RCC 7860 (cell line): ENCODE measurements at places on chromosomes 5 and 9.

DNA sequence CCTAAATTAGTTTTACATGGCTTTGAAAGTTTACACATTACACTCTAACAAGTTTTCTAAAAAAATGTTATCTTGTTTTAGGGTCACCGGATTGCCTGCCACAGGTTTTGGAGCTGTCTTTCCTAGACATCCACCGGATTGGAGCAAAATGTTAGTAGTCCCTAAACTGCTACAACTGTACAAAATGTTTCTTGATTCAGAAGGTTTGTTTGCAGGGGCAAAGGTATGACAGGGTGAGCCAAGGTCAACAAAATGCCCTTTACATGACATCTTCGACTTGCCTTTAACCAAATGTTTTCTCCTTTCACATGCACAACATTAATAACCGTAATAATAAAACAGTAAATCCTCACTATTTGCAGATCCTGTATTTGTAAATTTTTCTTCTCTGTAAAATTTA lies 37.2 kb downstream of the CFAP95 start:
- no peak for DNase-seq

DNA sequence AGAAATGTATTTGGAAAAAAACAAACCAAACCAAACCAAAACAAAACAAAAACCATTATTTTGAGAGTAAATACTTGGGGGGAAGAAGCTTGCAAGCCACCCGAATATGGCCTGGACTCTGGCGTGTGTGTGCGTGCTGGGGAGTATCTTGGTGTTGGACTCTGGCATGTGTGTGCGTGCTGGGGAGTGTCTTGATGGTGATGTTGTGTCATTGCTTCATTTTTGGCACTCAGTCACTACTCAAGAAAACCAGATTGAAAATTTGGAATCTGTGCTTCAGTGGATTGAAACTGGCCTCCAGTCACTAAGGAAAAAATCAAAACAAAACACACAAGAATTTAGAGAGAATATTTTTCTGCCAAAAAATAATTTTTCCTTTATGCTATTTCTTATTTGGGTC lies 76.1 kb downstream of the ARRDC3 start:
- no peak for DNase-seq

GRCh38 chr5:2530609-2531008 lies 220.9 kb downstream of the IRX2 start:
- no peak for DNase-seq

DNA sequence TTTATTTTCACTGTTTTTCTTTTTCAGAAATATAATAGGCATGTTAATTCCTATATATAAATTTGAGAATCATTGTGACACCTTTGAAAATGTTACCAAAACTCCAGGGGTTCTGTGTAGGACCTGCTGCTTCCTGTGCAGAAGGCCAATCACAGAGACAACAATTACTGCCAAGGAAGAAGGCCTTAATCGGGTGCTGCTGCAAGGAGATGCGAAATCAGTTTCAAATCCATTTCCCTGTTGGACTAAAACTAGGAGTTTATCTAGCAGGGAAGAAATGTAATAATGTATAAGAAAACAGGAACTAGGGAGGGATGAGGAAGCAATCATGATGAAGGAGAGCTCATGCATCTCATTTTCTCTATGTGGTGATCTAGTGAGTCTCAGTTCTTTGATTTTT lies 209.7 kb upstream of the NUDT12 start:
- no peak for DNase-seq

- no peak for DNase-seq
Measured at GRCh38 chr5:170681013-170681433, 102.5 kb upstream of the GABRP start.

GRCh38 chr5:142046191-142046590 lies 33.4 kb upstream of the GNPDA1 start:
- DNase-seq = no peak

- no peak for DNase-seq
Measured at GRCh38 chr9:135879237-135879601, 28.1 kb downstream of the CAMSAP1 start.

DNA sequence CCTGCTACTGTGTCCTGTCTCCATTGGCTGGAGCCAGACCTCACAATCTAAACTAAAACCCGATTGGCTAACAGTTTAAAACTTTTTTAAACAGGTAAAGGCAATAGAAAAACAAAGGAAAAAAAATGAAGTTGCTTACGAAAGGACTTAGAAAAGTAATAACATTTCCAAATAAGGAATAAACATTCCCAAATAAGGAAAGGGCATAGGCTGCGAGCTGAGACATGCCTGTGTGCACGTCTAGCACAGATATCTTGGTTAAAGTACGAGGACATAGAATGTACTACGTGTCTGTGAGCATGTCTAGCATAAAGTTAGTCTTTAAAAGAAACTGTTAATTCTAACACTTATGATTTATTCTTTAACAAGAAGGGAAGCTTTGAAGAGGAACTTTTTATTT lies 15.3 kb upstream of the FAM120A start:
- DNase-seq = no peak

GRCh38 chr5:24477958-24478357 lies 166.8 kb downstream of the CDH10 start:
- no peak for DNase-seq

GRCh38 chr5:187042-187431 lies 4.3 kb upstream of the LRRC14B start:
- DNase-seq = no peak
